Fibroblast of the aortic adventitia (primary cell): ENCODE measurements at places on chromosomes 11 and 22.

DNA sequence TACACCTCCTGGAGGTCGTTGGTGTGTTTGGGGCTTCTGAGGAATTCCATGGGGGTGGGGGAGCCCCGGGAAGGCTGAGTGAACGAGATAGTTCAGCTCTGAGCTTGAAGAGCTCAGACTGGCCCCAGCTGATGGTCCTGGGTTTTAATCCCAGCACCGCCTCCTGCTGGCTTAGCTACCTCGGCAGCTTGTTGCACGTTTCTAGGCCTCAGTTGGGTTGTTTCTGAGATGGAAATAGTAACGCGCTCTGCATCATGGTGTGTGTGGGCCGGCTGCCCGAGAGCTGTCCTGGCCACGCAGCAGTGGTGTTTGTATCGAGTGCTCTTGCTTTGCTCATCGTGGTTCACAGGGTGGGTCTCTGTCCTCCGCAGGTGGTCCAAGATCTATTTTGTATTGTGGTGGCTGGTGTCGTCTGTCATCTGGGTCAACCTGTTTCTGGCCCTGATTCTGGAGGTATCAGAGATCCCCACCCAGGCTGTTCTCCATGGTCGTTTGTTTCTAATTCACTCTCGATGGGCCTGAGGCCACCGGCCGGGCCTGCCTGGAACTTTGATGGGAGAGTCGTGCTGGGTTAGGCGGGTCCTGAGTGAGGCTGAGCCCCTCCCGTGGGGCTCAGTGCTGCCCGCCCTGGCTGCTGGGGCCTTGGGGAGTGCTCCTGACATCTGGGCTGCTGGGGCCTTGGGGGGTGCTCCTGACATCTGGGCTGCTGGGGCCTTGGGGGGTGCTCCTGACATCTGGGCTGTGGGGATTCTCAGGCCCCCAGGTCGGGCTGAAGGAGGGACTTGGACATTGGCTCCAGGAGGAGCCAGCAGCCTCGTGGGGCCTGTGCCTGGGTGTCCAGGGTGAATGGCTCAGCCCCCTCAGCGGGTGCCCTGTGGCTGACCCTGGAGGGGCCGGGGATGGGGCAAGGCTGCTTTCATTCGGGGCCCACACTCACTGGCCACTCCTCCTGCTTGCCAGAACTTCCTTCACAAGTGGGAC, 37.7 kb downstream of the TPCN2 start:
- peak; percentile 24 for DNase-seq

- DNase-seq, result peak; percentile 9
Measured at GRCh38 chr11:116312570-116313391, 460.0 kb downstream of the BUD13 start.

DNA sequence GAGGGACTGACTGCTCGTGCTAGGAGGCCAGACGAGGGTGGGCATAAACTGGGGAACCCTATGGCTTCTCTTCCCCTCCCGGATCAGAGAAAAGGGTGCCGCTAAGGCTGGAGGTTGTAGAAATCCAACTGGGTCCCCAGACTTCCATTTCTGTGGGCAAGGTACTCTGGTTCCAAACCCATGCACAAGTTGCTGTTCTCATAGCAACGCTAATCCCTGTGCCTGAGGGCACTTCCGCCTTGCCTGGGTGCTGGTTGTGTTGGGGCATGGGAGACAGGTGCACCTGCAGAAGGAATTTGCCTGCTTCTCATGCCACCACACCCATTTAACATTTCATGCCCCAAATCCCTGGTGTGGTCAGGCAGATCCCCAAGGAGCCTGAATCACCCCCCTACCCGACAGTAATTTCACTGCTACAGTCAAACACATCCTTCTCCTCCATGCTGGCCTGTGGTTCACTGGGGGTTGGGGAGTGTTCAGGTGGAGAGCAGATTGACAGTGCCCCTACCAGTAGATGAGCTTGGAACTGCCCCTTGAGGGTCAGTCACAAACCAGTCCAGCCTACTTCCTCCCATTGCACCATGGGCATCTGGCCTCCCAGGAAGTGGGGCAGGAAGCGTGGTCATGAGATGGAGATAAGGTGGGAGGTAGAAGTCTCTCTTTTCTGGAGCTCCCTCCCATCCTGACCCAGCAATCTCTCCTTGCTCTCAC, 1.2 kb downstream of the C2CD2L start:
- DNase-seq, result peak; percentile 35

- DNase-seq, result peak; percentile 40
Measured at GRCh38 chr11:93236741-93237675, 39.2 kb upstream of the SLC36A4 start.

DNA sequence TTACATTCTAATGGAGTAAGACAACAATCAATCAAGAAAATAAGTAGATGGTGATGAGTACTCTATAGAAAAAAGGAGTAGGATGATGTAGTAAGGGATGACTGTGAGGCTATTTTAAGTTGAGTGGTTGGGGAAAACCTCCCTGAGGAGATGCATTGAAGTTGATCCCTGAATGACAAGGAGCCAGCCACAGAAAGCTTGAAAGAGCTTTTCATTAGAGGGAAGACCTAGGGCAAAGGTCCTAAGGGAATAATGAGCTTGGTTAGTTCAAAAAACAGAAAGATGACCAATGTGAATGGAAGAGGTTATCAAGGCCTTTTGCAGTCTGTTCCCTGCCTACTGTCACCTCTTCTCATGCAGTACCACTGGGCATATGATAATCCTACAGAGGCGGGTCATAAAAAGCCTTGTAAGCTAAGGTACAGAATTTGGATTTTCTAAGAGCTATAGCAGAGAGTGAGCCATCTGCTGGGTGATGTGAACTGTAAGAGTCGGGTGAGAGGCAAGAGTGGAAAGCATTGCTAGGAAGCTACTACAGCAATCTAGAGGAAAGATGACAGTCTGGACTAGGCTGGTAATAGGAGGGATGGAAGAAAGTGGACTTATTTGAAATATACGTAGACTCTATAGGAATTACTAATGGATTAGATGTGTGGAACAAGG, 3.1 kb downstream of the PPP2R1B start:
- DNase-seq, result peak; percentile 44

- DNase-seq, result no peak
Measured at GRCh38 chr11:47675851-47676250, 33.5 kb upstream of the MTCH2 start.

DNA sequence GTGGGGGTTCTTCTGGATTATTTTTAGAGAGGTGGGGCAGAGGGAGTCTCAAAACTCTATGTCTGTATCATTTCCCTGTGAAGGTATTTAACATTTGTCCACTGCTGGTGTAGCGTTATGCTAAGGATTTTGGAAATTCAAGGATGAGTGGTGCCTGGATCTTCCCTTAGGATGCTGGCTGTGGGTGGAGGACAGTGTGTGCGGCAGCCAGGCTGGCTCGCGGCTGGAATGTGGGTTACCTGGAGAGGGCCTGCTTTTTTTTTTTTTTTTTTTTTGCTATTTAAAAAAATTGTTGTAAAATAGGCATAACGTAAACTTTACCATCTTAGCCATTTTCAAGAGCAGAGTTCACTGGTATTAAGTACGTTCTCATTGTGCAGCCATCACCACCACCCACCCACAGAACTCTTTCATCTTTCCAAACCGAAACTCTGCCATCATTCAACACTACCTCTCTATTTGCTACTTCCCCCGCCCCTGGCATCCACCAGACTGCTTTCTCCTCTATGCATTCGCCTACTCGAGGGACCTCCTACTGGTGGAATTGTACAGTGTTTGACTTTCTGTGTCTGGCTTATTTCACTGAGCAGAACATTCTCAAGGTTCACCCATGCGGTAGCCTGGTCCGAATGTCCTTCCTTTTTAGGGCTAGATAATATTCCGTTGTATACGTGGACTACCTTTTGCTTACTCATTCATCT, 67.1 kb downstream of the PARVB start:
- DNase-seq, result peak; percentile 18

DNA sequence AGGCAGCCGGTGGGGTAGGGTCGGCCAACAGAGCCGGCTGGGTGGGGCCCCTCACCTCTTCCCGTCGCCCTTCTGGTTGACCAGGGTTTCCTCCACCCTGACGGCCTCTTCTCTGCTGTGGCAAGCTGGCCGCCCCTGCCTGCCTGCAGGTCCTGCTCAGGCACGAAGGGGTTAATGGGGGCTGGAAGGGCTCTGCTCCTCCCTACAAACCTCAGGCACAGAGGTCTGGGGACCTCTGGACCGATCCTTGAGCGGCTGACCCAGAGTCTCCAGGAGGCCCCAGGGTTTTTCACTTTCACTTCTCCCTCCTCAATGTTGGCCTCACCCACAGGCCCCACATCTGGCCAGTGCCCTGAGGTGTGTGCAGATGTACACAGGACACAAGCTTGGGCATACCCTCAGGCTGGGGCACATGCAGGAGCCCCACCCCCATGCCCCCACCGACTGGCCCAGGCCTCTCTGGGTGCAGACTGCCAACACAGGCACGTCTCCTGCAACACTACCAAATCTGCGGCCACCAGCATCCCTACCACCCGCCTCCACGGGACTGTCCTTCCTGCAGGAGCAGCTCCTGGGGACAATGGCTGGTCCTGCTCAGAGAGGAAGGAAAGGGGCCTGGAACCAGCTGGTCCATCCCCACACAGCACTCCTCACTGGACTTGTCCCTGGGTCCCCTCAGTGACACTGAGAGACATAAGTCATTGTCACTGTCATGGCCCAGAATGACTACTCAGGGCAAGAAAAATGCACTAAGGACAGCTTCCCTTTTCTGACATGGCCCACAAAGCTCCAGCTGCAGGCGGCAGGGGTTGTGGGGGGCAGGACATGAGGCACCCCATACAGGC, 3.2 kb upstream of the TBX1 start:
- DNase-seq, result no peak
